ENCODE measurements at places on chromosomes 11 and 22.
A peak's percentile ranks its signal among the peaks of the same experiment; 100 is the strongest.

DNA sequence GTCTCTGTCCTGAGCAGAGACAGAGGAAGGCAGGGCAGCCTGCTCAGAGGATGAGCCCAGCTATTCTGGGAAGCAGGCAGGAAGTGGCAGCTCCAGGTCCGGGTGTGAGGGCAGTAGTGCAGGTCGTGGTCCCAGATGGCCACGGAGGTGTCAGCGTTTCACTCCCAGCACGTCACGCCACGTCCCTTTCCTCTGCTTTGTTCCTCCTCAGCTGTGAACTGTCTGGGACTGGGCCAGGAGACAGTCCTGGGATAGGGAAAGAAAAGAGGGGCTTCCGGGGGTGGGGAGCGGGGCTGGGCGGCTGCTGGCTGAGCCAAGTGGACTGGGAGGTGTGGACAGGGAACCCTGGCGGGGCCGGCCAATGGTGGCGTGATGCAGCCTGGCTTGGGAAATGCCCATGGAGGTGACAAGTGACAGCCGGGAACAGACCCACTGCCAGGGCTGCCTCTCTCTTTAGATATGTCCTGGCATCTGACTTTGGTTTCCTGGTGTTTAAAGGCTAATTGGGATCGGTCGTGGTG is 64.7 kb downstream of the KCNQ1 start:
- H3K36me3 ChIP-seq, result peaks cover 4% of the 10 kb centered on the region
- peaks cover 27% of the 10 kb centered on the region for H3K4me1 ChIP-seq
- no peaks in the 10 kb centered on the region for H3K27me3 ChIP-seq
- H3K27ac ChIP-seq, result peak overlapping the region; percentile 79
- no peak overlapping the region for H3K4me3 ChIP-seq

DNA sequence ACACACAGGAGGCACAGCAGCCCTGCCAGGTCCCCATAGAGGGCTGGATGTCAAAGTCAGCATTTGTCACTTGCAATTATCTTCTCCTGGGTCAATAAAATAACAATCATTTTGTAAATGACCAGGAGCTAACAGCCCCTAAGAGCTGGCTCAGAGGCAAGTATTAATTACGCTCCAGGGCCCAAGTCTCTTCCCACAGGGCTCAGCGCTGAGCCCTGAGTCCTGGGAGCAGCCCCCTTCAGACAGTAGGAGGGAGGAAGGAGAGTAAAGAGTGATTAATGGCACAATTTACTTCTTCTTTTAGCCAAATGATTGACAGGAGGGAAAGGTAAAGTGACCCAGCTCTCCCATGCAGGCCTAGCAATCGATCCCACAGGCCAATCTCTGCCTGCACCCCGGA is 99.0 kb upstream of the DRD2 start:
- H3K4me3 ChIP-seq, result no peak overlapping the region
- H3K27me3 ChIP-seq, result peaks cover 53% of the 10 kb centered on the region
- peaks cover 15% of the 10 kb centered on the region for H3K4me1 ChIP-seq
- H3K36me3 ChIP-seq, result peaks cover 3% of the 10 kb centered on the region
- no peak for DNase-seq

- H3K4me3 ChIP-seq, result no peak overlapping the region
- H3K27ac ChIP-seq, result no peak overlapping the region
- no peaks in the 10 kb centered on the region for H3K27me3 ChIP-seq
- H3K36me3 ChIP-seq, result no peaks in the 10 kb centered on the region
- no peak for DNase-seq
These were observed 133.7 kb upstream of the FIBIN start for GRCh38 chr11:26860091-26860780.

GRCh38 chr11:33691066-33691864 is 9.4 kb downstream of the C11orf91 start:
- H3K27ac ChIP-seq, result peak overlapping the region; percentile 3
- H3K4me3 ChIP-seq, result no peak overlapping the region
- DNase-seq, result no peak
- H3K4me1 ChIP-seq, result peaks cover 7% of the 10 kb centered on the region
- peaks cover 66% of the 10 kb centered on the region for H3K27me3 ChIP-seq

- peak overlapping the region; percentile 43 for H3K27ac ChIP-seq
- H3K4me3 ChIP-seq, result no peak overlapping the region
- H3K27me3 ChIP-seq, result peaks cover 23% of the 10 kb centered on the region
- no peak for DNase-seq
These were observed 9.1 kb downstream of the LRP5 start for GRCh38 chr11:68321293-68322051.

DNA sequence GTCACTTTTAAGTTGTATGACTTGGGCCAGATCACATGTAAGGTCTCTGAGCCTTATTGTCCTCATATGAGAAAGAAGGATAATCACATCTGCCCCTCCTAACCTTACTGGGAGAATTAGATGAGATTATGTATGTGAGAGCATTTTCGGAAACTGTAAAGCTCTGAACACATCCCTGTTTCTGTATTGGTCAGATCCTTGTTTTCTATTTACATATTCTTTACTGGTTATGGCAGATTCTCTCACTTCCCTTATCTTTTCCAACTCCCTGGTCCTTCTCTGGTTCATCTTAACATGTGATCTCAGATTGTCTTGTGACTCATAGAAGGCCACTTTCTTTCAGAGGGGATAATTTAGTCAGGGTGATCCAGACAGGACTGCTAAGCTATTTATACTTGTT is 41.8 kb downstream of the CCDC81 start:
- H3K36me3 ChIP-seq, result no peaks in the 10 kb centered on the region
- no peak for DNase-seq
- H3K4me1 ChIP-seq, result no peaks in the 10 kb centered on the region
- no peaks in the 10 kb centered on the region for H3K27me3 ChIP-seq
- no peak overlapping the region for H3K27ac ChIP-seq

DNA sequence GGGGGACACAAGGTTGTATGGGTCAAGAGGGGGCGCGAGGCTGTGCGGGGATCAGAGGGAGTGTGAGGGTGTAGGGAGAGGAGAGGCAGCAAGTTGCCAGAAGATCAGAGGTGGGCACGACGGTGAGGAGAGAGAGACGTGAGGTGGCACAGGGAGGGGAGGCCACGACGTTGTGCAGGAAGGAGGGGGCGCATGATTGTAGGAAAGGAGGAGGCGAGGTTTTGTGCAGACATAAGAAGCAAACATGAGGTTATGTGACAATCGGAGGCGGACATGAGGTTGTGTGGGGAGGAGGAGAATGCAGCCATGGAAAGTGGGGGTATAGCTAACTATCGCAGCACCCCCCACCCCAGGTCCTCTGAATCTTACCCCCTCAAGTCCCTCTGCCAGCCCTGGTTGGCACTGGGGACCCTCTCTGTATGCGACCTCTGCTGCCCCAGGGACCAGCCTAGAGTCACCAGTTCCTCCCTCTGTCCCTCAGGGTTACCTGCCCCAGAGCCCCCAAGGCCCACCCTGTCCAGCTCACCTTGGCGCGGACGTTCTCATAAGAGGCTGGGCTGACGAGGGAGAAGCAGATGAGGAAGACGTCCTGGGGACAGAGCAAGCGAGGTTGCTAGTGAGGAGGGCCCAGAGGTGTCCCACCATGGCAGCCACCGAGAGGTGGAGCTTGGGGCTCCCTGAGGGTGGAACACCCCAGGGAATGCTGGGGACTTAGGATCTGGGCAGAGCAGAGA is 12.5 kb downstream of the RAC2 start:
- peak overlapping the region; percentile 86 for H3K4me3 ChIP-seq
- peaks cover 76% of the 10 kb centered on the region for H3K4me1 ChIP-seq
- DNase-seq, result no peak
- H3K36me3 ChIP-seq, result peaks cover 20% of the 10 kb centered on the region
- no peaks in the 10 kb centered on the region for H3K27me3 ChIP-seq

- no peak for DNase-seq
- no peaks in the 10 kb centered on the region for H3K36me3 ChIP-seq
- H3K27me3 ChIP-seq, result no peaks in the 10 kb centered on the region
- H3K27ac ChIP-seq, result no peak overlapping the region
- peaks cover 20% of the 10 kb centered on the region for H3K4me1 ChIP-seq
These were observed 86.7 kb downstream of the SIK3 start for GRCh38 chr11:117011541-117011898.

- DNase-seq, result no peak
- H3K27ac ChIP-seq, result no peak overlapping the region
- no peak overlapping the region for H3K4me3 ChIP-seq
These were observed 142.9 kb downstream of the NCAM1 start for GRCh38 chr11:113103932-113104690.

DNA sequence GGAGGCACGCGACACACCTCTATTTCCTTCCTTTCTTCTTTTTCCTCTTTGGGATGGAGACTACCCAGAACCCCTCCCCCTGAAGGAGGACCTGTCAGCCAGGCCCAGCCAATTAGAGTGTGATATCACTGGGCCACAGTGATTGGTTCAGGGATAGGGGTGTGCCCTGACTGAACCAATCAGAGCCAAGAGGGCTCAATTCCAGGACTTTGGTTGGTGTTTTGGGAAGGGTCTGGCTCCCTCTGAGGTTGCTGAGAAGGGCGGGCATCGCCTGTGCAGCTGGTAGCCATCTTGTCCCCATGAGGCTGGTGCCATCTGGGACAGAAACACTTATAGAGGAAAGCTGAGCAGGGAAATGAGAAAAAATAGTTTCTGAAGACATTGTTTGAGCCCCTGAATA is 71.4 kb downstream of the CHST1 start:
- no peak overlapping the region for H3K4me3 ChIP-seq
- no peaks in the 10 kb centered on the region for H3K4me1 ChIP-seq
- H3K27me3 ChIP-seq, result peaks cover 47% of the 10 kb centered on the region

DNA sequence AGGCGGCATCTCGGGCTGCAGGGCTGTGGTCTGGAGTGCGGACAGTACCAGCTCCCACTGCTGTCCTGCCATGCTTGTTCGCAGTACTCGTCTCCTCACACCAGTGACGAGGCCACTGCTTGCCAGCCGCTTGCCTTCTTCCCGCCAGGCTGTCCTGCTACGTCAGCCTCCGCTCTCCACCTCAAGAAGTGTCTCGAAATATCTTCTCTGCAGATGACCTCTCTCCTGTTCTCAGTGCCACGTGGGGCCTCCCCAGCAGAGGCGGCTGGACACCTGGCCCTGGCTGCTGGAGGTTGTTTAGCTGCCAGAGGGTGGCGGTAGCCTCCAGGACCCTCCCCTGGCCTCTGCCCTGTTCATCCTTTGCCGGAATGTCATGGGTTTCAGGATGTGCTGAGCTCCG is 3.1 kb upstream of the CCDC188 start:
- DNase-seq, result no peak
- H3K27ac ChIP-seq, result peak overlapping the region; percentile 49
- peaks cover 4% of the 10 kb centered on the region for H3K4me1 ChIP-seq
- H3K27me3 ChIP-seq, result no peaks in the 10 kb centered on the region

- peak overlapping the region; percentile 58 for H3K4me3 ChIP-seq
- no peaks in the 10 kb centered on the region for H3K27me3 ChIP-seq
- peaks cover 3% of the 10 kb centered on the region for H3K4me1 ChIP-seq
- DNase-seq, result no peak
These were observed 2.5 kb downstream of the PKP3 start for GRCh38 chr11:396511-396947.

DNA sequence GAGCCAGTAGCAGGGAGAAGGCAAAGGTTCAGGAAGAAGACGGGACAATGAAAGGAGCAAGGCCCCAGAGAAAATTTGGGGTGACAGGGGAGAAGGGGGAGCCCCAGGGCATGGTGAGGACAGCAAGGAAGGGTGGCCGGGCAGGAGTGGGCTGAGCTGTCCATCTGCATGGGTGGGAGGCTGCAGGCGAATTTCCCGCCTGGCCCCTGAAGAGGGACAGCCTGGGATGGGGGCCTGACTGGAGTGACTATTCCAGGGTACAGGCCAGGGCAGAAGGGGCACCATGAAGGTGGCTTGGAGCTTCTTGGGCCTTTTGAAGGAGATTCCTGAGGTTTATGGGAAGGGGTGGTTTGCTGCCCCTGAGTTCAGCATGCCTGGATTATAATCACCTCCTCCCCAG is 56.2 kb downstream of the WNT11 start:
- DNase-seq, result no peak
- peaks cover 18% of the 10 kb centered on the region for H3K4me1 ChIP-seq
- no peaks in the 10 kb centered on the region for H3K36me3 ChIP-seq
- peaks cover 26% of the 10 kb centered on the region for H3K27me3 ChIP-seq
- no peak overlapping the region for H3K27ac ChIP-seq

GRCh38 chr11:125304136-125304535 is 139.6 kb downstream of the PKNOX2 start:
- H3K27me3 ChIP-seq, result peaks cover 51% of the 10 kb centered on the region
- no peak overlapping the region for H3K4me3 ChIP-seq
- H3K4me1 ChIP-seq, result peaks cover 3% of the 10 kb centered on the region
- H3K36me3 ChIP-seq, result peaks cover 3% of the 10 kb centered on the region
- DNase-seq, result no peak

DNA sequence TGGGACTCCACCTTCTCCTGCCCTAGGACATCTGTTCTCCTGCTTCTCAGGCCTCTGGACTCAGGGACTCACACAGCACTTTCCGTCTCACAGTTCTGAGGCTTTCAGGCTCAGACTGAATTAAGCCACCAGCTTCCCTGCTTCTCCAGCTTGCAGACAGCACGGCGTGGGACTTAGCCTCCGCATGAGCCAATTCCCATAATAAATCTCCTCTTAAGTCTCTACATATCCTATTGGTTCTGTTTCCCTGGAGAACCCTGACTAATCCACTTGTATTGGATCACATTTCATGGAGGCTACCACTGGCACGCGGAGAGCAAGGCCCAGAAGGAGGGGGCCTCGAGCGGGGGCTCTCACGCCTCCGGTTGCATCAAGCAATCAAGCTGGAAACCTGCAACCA is 1313.6 kb downstream of the TBC1D22A start:
- DNase-seq, result no peak
- peaks cover 6% of the 10 kb centered on the region for H3K4me1 ChIP-seq
- H3K27me3 ChIP-seq, result peaks cover 55% of the 10 kb centered on the region

- peaks cover 40% of the 10 kb centered on the region for H3K4me1 ChIP-seq
- H3K27me3 ChIP-seq, result no peaks in the 10 kb centered on the region
- peaks cover 6% of the 10 kb centered on the region for H3K36me3 ChIP-seq
These were observed 5.2 kb downstream of the PCSK7 start for GRCh38 chr11:117226388-117227385.

- no peak overlapping the region for H3K4me3 ChIP-seq
- no peak overlapping the region for H3K27ac ChIP-seq
- H3K36me3 ChIP-seq, result no peaks in the 10 kb centered on the region
- peaks cover 29% of the 10 kb centered on the region for H3K27me3 ChIP-seq
These were observed 13.3 kb downstream of the GGTLC2 start for GRCh38 chr22:22657712-22658111.

- H3K27me3 ChIP-seq, result peaks cover 19% of the 10 kb centered on the region
- H3K4me3 ChIP-seq, result no peak overlapping the region
- DNase-seq, result no peak
- H3K4me1 ChIP-seq, result peaks cover 4% of the 10 kb centered on the region
- H3K36me3 ChIP-seq, result peaks cover 3% of the 10 kb centered on the region
These were observed 74.4 kb downstream of the NFAM1 start for GRCh38 chr22:42357634-42358296.

DNA sequence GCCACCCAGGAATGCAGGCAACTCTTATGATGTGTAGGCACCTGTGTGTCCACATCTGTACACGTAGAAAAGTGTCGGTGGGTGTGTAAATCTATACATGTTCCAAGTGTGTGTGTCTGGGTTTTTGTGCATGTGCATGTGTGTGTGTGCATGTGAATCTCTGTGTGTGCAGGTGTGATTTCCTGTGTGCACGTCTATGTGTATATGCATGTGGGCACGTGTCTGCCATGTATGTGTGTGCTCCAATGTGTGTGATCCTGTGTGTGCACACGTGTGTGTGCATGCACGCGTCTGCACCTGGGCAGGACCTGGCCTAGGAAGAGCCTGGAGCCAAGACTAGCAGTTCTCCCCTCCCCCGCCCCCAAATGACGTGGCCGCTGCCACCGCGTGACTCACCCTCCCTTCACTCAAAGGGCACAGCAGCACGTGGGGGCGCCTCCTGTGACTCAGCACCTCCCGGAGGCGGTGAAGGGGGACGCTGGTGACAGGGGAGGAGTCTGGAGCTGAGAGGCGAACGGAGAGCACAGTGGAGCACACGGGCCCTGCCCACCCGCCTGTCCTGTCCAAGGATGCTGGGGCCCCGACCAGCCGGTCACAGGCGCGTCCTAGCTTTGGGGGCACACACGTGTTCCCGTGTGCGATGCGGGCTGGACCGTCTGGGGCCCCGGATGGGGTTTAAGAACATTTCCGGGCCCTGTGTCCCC is 10.1 kb downstream of the PIM3 start:
- peaks cover 26% of the 10 kb centered on the region for H3K4me1 ChIP-seq
- H3K27me3 ChIP-seq, result no peaks in the 10 kb centered on the region
- H3K4me3 ChIP-seq, result peak overlapping the region; percentile 89
- no peaks in the 10 kb centered on the region for H3K36me3 ChIP-seq
- H3K27ac ChIP-seq, result peak overlapping the region; percentile 93
